ENCODE measurements at places on chromosomes 1 and 21.
A peak's percentile ranks its signal among the peaks of the same experiment; 100 is the strongest.

GRCh38 chr1:161223805-161224694 lies 622 bp upstream of the APOA2 start:
- DNase-seq, result no peak

GRCh38 chr1:30778154-30778978 lies 20.8 kb upstream of the LAPTM5 start:
- DNase-seq, result peak; percentile 56

GRCh38 chr1:193588311-193589082 lies 402.1 kb upstream of the B3GALT2 start:
- DNase-seq, result no peak

DNA sequence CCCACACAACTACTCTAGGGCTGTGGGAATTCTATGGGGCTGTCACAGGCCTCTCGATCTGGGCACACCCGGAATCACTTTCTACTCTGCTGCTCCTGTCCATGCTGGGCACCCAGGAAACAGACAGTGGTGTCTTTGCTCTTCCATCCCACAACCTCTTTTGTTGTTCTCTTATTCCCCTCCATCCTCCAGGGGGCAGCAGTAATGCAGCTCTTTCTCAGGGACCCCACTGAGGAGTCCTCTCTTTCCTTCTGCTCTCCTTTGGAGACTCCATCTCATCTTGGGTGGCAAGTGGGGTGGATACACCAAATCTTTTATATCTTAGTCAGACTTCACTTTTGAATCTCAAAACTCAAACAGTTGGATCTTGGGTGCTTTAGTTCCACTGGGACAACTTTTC lies 206.3 kb downstream of the HS2ST1 start:
- no peak for DNase-seq

- DNase-seq, result peak; percentile 18
Measured at GRCh38 chr1:184399192-184399847, 12.5 kb downstream of the C1orf21 start.

GRCh38 chr1:215617979-215618378 lies 50.9 kb downstream of the KCTD3 start:
- DNase-seq, result no peak

DNA sequence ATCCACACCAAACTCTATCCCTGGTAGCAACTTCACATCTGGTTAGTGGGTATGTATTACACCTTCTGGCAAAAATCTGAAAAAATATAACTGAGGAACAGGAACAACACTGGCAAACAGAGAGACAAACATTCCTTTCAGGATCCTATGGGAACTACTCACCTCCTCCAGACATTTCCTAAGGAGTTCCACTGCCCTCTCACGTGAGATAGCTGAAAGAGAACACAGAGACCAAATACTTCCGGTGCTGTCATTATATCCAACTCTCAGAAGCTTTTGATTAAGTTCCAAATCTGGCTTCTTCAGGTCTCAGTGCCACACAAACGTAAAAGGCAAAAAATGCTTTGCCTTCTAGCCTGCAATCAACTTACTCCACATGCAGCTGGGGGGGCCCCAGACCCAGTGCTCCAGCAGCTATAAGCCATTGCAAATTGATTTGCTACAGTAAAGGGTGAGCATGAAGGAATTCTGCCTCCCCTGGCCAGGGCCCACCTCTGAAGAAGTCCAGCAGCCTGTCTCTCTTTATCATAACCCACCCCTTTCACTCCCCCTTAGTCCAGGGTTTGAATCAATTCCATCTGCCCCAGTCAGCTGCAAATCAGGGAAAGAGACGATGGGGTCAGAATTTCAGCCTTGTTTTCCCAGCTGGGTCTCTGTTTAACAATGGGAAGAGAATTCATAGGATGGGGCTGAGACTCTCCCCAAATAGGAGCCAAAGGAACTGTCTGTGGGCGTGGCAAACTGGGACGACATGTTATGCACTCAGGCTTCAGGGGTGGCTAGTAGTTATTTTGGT lies 32.2 kb downstream of the TFAP2E start:
- no peak for DNase-seq

- peak; percentile 98 for DNase-seq
Measured at GRCh38 chr1:155976062-155976912, 2.1 kb downstream of the ARHGEF2 start.

GRCh38 chr21:45894450-45894825 lies 87.1 kb upstream of the COL6A1 start:
- DNase-seq, result no peak

- no peak for DNase-seq
Measured at GRCh38 chr1:4062041-4062440, 162.0 kb upstream of the C1orf174 start.

DNA sequence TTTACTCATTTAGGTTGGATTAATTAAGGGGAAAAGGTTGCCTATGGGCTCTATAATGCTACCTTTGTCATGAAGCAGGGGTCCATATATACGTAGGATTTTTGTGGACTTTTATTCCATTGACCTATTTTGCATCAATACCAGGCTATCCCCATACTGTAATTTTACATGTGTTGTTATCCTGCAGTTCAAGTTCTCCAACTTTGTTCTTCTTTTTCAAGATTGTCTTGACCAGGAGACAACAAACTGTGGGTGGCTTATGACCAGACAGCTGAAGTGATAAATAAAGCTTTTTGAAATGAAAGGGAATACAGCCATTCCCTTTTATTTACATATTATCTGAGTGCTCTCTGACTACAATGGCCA lies 345.7 kb downstream of the BARHL2 start:
- no peak for DNase-seq

DNA sequence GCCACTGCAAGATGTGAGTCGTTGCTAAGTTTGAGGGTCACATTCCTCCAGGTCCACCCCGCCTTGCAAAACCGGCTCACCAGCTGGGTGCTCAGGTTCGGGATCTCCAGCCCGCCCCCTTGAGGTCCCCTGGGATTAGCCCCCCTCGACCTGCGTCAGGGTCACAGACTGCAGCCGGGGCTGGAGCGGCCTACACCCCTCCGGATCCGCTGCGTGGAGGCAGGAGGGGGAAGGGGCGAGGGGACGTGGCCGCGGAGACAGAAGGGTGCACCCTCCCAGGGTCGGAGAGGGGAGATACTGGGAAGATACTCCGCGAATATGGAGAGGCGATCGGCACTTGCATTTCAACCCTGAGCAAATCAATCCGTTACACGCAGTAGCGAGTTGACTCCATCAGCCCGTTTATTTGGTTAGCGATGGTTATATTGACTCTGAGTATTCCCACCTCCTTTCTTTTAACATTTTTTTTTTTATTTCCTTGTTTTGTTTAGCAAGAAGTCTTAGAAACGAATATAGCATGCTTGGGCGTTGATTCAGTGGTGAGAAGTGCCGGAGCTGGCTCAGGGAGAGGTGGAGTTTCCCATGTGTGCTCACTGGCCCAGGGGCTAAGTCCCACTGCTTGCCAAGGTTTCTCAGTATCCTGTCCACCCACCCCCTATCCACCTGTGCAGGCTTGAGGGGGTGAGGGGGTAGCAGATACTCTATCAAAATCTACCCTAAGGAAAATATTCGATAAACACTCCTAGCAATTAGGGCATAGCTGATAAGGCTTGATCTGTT lies 997 bp downstream of the IFNAR2 start:
- peak; percentile 40 for DNase-seq

DNA sequence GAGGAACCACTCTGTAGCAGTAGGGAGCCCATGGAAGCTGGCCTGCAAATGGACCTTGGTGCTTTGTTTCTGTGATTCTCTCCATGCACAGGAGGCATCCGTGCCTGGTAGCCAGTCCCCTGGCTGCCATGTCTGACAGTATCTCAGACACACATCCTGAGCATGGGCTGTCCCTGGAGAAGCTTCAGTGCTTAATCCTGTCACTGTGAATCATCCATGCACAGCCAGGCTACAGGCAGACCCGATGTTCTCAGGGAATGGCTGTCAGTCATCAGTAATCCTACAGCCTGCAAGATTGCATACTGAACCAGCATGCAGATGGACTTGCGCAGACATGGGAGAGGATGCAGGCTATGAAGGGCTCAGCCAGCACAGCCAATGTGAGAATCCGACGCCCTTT lies 606.3 kb upstream of the PLXNA2 start:
- no peak for DNase-seq

GRCh38 chr1:12172042-12172851 lies 5.5 kb downstream of the TNFRSF1B start:
- DNase-seq, result no peak

Data from KBM-7 (cell line).